ENCODE measurements at places on chromosomes 7 and 10.

DNA sequence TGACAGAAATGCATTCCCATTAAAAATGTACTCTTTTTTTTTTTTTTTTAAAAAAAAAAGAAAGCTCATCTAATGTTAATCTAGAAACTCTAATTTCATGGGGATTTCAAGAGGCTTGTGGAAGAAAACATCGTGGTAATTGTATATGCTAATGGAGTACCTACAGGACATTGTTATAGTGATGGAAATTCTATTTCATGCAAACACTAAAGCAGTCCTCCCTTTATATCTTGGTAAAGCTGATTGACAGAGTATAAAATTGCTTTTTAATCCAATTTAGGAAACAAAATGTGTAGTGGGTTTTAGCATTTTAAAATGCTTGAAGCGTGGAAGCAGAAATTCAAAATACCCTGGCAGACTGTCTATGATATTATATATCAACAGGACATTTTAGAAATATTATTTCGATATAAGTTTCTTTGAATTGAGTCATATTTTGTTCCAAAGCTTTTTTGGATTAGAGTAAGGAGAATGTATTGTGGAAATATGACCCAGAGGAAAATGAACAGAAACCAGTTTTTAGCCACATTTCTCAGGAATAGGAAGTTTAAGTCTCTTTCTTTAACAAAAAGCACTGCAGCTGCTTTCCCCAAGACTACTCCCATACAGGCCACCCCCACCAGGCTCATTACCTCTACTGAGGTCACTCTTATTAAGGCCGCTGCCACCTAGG is 121.9 kb downstream of the WNT2 start:
- no peak for DNase-seq

GRCh38 chr7:92150450-92151017 is 16.3 kb upstream of the CYP51A1 start:
- no peak for DNase-seq

DNA sequence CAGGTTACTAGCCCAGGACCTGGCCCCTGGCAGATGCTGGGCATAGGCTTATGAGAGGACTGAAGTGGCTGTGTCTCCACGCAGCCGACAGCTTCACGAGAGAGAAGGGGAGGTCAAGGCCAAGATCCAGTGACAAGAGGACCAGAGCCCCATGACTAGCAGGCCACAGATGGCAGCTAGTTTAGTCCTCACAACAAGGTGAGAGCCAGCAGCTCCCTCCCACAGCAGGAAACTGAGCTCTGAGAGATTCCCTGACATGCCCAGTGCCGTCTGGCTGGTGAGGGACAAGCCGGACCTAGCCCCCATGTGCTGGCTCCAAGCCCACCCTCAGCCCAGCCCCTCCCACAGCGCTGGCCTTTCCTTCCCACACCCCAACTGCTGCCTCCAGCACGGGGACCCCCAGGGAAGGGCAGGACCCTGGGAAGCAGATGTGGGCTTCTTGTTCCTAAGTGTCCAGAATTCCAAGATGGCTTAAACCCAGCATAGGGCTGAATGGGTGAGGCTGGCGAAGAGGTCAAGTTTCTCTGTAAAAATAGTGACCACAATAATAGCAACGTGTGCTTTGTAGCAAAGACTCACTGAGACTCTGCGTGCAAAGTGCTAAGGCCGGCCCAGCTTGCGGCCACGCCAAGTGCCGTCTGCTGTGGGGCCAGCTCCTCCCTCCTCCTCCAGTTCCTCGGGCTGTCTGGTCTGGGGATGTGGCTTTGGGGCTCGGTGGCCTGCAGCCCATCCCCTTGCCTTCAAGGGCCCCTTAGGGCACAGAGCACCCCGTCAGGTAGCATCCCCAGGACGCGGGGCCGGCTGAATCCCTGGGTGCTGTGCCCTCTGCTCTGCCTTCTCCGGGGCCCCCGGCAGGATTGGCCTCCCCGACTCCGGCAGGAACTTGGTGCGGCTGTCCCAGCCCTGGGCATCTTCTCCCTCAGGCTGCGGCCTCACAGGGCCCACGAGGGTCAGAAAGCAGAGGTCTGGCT is 7.8 kb upstream of the FAM20C start:
- peak; percentile 98 for DNase-seq

DNA sequence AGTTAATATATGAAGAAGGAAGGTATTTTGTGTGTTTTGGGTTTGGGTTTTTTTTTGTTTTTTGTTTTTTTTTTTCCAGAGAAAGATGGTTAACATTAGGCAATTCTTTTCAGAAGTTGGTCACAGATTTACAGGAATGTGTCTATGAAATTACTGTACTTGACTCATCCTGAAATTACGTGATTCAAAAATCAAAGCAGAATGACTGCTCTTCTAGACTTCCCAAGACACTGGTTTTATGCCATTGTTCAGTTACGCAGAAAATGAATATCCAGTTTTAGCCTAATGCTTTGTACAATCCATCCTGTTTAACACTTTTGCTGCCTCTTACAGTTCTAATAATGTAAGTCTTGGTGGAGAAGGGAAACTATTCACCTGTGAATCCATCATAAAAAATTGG is 39.7 kb upstream of the CELF2 start:
- no peak for DNase-seq

DNA sequence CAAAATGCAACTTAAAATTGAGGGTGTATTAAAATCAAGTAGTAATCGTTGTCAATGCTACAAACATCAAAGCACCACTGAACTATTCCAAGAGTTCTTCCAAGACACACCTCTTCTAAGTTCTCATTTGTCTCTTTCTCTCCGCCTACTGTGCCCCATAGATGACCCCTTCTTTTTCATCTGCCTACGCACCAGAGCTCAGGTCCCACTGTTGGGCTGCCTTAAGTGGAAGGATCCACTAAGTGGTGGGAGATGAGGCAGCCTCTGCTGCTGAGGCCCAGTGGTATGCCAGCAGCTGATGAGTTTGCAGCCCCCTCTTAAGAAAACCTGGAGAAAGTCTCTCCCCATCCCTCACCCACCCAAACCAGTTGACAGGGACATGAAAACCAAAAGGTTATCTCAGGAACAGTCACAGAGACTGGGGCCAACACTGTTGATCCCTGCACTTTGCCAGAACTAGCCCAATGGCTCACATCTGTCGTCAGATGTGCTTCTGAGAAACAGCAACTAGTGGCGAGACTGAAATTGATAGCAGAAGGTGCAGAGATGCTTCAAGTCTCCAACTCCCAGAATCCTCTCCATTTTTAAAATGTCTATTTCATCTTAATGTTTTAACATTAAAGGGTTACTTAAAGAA is 88.4 kb downstream of the CHCHD3 start:
- no peak for DNase-seq

- DNase-seq = peak; percentile 95
Measured at GRCh38 chr10:132526676-132527075, 10.9 kb upstream of the INPP5A start.

- DNase-seq = no peak
Measured at GRCh38 chr10:106540645-106541044, 623.9 kb downstream of the SORCS1 start.

DNA sequence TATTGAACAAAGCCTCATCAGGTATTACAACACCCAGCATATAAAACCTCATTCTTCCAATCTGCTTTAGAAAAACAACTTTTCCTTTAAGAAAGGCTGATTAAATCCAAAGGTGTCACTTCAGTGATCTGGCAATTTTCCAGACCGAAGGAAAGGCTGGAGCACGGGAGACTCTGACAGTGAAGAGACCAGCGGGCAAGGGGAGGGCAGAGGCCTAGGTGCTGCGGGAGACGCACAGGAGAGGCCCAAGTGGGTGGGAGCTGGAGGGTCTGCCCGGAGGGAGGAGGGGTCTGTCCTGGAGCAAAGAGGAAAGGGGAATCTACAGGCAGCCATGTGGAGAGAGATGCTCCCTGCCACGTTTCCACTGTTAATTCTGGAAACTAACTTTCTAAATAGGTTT is 24.3 kb upstream of the PPP2R2D start:
- no peak for DNase-seq

- DNase-seq = peak; percentile 99
Measured at GRCh38 chr7:155796381-155797261, 15.6 kb downstream of the SHH start.

GRCh38 chr10:76874176-76874575 is 763.4 kb downstream of the KCNMA1 start:
- DNase-seq = peak; percentile 92

DNA sequence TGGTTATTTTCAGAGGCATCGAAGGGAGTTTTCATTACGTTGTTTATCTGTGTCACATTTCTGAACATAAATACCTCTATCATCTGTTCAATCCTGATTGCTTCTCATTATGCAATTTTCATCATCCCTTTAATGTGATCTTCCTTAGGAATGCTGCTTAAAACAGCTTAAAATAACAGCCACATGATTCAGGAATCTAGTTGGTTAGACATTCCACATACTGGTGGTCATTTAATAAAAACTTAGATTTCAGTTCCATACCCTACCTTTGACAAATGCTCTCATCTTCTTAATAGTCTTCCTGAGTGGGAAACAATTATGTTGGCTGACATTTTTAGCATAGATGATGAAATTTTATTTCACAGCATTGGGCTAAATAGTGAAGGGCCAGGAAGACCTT is 191.3 kb upstream of the CDCA7L start:
- no peak for DNase-seq

- no peak for DNase-seq
Measured at GRCh38 chr7:22563621-22564241, 63.7 kb upstream of the STEAP1B start.

DNA sequence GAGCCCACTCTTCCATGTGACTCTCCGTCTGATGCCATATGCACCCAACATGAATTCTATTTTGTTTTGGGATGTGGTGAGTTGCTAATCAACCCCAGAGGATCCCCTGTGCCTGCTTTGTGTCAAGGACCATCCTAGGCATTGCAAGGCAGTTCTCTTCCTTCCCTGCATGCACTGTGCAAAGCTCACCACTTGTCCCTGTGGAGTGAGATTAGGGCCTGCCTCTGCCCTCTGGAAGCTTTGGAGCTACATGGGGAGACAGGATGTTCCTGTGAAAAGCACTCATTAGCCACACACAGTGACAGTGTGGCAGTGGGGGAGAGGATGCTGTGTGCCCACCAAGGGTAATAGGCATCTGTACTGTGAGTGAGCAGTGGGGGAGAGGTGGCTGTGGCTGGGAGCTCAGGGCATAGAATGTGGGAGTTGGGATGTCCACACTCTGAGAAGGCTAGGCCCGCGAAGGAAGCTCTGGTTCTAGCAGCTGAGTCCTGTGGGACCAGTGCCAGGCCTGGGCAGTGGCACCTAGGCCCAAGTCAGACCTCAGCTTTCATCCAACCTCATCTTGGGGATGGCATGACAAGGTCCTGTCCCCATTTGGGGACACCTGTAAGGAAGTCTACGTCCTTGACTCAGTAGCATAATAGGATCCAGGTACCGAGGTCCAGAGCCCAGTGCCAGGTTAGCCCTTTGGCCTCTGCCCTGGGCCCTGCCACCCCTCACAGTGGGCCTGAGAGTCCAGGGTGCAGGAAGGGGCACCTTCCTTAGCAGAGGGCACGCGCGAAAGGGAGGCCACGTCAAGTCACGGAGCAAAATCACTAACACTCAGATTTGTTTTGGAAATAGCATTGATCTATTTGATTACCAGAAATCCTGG is 6.6 kb downstream of the ADRA2A start:
- DNase-seq = no peak

DNA sequence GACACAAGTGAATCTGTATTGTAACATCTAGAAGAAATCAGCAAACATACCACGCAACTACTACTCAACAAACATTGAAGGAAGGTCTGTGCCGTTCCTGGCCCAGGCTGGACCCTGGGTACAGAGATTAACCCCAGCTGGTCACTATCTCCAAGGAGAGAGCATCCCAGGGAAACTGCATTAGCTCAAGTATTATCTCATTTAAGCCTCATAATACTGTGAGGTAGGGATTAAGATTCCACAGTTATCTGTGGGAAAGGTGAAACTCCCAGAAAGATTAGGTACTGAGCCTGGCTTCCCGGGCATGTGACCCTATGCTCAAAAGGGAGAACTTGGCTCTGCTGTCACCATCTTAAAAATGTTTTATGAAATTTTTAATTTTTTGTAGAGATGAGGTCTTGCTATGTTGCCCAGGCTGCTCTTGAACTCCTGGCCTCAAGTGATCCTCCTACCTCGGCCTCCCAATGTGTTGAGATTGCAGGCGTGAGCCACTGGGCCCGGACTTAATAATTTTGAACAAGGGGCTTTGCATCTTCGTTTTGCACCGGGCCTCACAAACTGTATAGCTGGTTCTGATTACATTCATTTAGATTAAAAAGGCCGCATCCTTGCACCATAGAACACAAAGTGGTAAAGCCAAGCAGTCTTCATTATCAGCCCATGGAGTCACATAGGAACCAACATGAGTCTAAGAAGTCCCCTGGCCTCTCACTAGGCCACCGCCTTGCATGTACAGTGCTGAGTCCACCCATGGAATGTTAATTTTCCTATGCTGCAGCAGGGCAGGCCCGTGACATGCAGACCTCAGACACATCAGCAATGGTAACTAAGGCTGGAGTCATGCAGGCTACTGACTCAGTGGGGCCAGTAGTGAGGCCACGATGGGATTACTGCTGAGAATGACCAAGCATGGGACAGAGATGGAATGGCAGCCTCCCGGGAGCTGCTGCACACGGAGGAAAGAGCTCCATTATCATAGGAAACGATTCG is 5.5 kb upstream of the CTBP2 start:
- no peak for DNase-seq

DNA sequence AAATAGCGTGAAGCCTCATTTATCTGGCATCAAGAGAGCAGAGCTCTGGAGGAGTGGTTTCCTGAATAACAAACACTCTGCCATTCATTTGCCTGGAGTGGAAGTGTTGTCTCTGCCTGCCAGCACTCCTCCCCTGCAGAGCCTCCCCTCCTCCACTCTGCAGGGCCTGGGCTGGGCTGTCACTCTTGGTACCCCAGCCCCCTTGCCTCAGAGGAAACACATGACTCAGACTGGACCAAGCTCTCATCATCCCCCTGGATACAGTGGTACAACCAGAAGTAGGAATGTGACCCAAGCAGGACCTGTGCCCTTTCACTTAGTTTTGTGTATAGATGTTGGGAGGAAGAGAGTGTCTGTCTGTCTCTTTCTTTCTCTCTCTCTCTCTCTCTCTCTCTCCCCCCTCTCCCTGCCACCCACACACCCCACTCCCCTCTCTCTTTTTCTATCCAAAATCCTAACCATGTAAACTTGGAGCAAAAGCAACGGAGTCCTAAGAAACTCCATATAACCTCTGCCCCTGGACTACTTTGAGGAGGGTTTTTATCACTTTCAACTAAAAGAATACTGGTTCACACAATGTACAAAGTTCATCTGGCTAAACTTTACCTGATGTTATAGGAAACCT is 43.9 kb downstream of the DOCK4 start:
- no peak for DNase-seq

DNA sequence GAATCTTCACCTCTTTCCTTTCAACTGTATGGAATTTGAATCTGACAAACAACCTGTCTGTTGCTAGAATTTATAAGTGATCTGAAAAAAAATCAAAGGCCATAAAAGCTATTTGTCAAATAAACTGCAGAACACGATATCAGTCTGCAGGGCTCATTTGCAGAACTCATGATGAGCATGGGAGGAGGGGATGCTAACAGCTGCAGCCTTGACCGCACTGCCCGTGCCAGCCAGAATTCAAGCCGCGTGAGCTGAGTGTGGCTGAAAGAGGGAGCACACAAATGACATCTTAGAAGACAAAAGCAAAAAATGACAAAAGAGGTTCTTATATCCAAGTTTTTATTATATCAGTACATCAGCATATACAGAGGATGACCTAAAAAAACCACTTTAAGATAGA is 15.7 kb downstream of the LRRTM3 start:
- DNase-seq = no peak
